ENCODE measurements at places on chromosomes 6 and 20.

- DNase-seq: no peak
Observed at GRCh38 chr20:43058077-43058476, 131.6 kb downstream of the PTPRT start.

GRCh38 chr6:34928220-34928619 is 39.2 kb downstream of the ANKS1A start:
- DNase-seq: no peak

DNA sequence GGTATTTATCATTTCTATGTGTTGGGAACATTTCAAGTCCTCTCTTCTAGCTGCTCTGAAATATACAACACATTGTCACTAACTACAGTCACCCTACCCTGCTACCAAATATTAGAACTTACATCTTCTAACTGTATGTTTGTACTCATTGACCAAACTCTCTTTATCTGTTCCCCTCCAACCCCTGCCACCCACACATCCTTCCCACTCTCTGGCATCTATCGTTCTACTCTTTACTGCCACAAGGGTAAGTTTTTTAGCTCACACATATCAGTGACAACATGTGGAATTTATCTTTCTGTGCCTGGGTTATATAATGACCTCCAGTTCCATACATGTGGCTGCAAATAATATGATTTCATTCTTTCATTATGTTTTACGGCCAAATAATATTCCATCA is 171.9 kb downstream of the GMDS start:
- DNase-seq: no peak

DNA sequence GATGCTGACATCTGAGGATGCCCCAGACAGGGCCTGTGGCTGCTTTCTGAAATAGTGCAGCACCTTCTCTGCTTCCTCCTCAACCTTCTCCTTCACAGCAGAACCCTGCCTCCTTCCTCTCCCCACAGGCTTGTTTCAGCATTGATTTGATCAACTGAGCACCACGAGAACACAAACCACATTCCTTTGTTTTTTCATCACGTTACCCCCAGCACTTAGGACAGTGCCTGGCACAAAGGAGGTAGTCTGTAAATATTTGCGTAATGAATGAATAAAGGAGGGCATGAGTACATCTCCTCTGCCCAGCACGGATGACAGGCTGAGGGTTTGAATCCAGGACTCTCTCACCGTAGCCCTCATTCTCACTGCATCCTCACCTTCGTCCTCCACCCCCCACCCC is 21.3 kb upstream of the WFDC2 start:
- DNase-seq: no peak

- no peak for DNase-seq
Observed at GRCh38 chr6:13094781-13095425, 233.4 kb downstream of the TBC1D7 start.

GRCh38 chr20:63979557-63980316 is at the start of gene SAMD10:
TSS of gene SAMD10 (minus strand) at chr20:63979642. CDS start at chr20:63979467, 175 bp downstream.
- DNase-seq: peak; percentile 84

DNA sequence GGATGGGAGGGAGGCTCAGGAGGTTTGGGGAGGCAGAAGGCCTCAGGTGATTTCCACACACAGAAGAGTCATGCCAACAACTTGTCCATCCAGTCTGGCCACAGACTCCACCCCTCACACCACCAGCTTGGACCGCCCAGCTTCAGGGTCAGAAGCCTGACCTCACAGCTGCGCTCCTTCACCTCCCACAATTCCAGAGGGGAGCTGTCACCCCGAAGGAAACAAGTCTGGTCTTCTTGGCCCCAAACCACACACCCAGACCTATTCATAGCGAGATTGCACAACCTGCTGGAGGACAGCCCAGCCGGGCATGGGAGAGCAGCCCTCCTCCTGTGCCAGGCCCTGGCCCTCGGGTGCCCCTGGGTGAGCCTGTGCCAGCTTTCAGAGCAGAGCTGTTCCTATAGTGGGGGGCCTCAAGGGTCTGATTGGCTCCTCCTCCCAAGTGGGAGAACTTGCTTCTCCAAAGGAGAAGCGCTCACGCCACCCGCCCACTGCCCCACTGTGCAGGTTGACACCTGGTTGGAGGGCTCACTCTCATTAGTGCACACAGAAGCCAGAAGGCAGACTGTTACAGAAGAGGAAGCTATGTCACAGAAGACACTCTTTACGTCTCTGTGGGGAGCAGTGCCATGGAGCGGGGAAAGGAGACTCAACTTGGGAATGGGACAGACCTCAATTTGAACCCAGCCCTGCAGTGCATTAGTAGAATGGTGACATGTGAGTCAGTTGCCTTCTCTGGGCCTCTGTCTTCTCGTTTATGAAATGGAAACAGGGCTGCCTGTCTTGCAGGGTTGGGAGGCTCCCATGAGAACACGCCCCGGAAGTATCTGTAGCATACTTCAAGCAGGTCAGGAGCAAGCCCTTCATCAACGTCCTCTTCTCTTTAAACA is 128.8 kb downstream of the FOXO3 start:
- no peak for DNase-seq

GRCh38 chr6:108763931-108764579 is 84.2 kb upstream of the ARMC2 start:
- no peak for DNase-seq

DNA sequence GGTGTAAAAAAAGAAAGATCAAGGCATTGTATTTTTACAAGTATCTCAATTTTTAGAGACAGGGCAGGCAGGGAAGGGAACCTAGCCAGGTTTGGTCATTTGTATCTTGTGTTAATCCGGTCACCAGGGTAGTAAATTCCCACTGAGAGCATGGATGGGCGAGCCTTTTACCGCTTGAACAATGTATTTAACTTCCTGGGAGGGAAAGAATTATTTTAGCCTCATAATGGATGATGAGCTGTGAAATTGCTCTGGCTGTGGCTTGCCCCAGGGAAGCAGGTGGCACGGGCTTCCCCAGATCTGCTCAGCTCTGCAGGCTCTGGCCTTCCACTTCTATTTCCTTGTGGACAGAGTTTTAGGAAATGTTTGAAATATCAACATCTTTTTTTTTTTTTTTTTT is 72.9 kb downstream of the TOX2 start:
- no peak for DNase-seq

- DNase-seq: no peak
Observed at GRCh38 chr6:116326181-116326671, 44.5 kb upstream of the DSE start.

DNA sequence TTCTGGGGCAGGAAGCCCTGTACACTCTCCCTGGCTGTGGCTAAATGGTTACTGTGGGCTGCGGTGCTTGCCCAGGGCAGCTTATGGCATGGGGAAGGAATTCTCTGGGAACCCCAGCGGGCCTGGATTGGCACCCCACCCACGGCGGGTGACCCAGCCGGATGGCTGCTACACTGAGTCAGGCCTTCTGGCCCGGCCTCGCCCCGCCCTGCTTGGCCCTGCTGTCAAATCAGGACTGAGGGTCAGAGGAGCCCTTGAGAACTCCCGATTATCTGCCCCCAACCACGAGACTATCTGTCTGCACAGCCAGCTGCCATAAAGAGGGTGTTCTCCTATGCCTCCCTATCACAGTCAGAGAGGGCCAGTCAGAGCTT is 7.3 kb upstream of the ITPR3 start:
- no peak for DNase-seq

- DNase-seq: no peak
Observed at GRCh38 chr20:35341366-35342028, 49.3 kb upstream of the FAM83C start.

GRCh38 chr6:168326294-168327261 is 7.0 kb upstream of the DACT2 start:
- DNase-seq: no peak

GRCh38 chr20:39893003-39893685 is 795.9 kb downstream of the MAFB start:
- DNase-seq: no peak

- DNase-seq: no peak
Observed at GRCh38 chr20:62738025-62738881, 29.6 kb downstream of the NTSR1 start.

GRCh38 chr20:62707921-62708521 is 615 bp upstream of the NTSR1 start:
- no peak for DNase-seq

DNA sequence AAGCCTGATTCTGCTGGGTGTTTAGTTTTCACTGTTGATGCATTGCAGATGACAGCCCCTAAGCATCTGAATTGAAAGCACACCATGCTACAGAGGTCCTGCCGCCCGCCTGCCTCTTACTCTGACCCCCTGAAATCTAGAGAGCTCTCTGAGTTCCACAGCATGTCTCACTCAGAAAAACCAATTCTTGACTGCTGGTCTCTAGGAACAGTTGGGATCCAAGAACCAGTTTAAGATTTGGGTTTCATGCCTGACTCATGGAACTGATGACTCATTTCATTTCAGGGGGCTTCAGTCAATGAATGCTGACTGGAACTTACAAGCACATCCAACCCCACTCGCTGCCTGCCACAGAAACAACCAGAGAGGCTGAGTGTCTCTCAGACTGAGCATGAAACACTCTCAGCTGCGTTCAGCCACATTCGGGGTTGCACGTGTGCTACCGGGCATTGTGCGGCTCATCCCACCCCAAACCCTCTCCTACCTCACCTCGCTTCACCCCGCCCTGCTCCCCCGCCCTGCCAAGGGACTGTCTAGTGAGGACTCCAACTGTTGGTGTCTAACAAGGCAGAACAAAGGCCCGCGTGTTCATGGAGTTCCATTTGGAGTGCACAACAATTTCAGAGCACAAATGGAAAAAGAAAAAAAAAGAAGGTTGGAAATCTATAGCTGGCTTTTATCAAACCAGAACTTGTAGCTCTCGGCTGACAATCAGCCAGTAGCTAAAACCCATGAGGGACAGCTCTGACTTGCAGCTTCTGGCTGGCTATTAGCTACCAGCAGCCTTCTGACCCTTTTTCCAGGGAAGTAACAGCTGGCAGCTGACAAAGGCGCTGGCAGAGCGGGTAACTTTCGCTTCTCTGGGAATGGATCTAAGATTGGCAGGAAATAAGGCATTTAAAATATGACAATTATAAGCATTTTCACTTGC is 20.0 kb upstream of the TRAF3IP2 start:
- no peak for DNase-seq

GRCh38 chr20:46396052-46396740 is 10.2 kb downstream of the ELMO2 start:
- no peak for DNase-seq

- DNase-seq: no peak
Observed at GRCh38 chr20:53757472-53757913, 163.9 kb upstream of the ZNF217 start.

DNA sequence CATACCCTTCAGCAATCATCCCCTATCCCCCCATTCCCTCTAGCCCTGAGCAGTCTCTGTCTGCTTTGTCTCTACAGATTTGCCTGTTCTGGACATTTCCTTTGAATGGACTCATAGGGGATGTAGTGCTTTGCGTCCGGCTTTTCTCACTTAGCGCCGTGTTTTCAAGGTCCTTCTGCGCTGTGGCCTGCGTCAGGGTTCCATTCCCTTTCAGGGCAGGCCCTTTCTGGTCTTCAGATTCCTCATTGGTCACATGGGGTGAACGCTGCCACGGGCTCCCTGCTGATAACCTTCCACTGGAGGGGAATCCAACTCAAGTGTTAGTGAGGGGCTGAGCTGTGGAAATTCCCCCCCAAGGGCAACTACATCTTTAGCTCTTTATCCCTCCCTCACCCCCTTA is 36.4 kb upstream of the APCDD1L start:
- no peak for DNase-seq

DNA sequence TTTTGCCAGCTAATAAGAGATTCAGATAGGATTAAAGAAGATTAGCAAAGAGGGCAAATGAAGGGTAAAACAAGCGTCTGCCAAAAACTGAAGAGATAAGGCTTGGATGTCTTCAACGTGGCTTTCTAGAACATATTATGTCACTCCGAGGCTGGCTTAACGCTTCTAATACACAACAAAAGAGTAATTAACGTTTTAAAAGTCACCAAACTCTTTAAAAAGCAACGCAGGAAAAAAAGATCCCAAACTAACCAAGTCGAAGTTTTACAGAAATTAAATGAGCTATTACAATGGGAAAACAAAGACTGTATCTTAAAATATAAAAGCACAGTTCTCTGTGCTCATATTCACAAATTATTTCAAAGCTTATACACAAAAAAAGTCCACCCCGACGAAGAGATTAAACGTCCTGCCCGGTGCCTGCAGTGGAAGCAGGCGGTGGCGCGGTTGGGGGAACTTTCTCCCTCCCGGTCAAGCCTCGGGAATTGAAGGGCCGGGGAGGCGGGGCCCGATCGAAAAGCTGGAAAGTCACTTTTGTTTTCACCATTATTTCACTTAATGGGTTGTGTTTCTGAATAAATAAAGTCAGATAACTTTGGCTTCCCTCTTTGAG is 1.2 kb downstream of the MAK start:
- no peak for DNase-seq

DNA sequence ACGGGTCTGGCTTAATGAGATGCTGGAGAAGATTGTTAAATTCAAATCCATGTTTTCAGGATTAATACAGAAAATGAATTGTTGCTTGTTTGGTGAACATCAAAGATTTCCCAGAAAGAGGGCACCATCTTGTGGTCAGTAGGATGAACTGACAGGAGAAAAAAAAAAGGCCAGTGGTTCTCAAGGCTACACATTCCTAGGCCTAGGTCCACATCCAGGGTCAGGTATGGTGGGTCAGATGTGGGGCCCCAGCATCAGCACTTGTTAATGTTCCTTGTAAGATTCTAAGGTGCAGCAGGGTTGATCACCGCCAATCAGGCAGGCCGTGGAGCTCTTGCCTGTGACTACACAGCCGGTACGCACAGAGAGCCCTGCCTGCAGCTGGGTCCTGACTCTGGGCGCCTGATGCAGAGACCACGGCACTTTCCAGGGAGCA is 34.0 kb upstream of the FOXO3 start:
- DNase-seq: no peak

GRCh38 chr6:8934318-8934717 is 499.0 kb upstream of the SLC35B3 start:
- no peak for DNase-seq

DNA sequence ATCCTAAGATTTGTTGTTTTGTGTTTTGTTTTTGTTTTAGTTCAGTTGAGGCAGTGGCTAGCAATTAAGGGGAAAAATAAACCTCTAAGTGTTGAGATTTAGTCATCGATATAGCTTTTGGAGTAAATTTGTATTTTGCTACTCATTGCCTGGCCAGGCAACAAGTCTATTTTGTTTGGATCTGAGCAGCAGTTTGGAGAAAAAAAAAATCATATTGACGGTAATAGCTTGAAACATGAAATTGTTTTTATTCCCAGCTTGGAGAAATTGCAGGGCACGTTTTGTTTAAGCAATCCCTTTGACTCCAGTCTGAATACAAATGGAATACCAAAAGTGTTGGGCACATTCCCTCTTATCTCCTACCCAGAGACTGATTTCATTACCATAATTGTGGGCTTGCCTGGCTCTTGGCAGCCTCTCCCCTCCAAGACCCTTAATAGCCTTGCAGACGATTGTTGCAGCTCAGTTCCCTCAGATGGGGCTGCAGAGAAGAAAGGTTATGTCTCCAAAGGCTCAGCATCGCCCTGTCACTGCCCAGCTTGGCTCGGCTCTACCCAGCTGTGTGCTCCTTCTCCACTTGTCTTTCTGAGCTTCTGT is 56.0 kb downstream of the ISM1 start:
- DNase-seq: no peak

DNA sequence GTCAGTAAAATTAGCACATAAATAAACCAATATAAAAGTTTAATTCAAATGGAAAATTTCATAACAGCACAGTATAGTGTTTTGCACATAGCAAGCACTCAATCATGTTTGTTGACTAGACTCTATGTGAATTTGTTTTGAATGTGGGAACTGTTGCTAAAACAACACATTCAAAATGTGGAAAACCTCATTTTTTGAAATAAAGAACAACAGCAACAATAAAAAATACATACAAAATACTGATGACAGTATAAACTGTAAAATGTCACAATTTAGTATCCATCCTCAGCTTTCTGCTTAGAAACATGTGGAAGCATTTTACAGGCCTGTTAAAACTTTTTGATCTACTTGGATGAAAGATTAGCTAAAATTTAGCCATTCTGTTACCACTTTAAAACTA is 47.4 kb downstream of the HDAC2 start:
- DNase-seq: no peak
